ENCODE measurements at places on chromosomes 12 and 14. TPM values are rescaled to one million over a fixed set of nuclear protein-coding genes. Genes with fewer than 3 reads are reported as not detected.

- H3K4me1 ChIP-seq: no peaks in the 10 kb centered on the region
- H3K4me3 ChIP-seq: no peak overlapping the region
- no peaks in the 10 kb centered on the region for H3K36me3 ChIP-seq
- no peak overlapping the region for H3K27ac ChIP-seq
- no peak for DNase-seq
Measured at GRCh38 chr12:52226446-52226845, 6.6 kb upstream of the KRT7 start.

DNA sequence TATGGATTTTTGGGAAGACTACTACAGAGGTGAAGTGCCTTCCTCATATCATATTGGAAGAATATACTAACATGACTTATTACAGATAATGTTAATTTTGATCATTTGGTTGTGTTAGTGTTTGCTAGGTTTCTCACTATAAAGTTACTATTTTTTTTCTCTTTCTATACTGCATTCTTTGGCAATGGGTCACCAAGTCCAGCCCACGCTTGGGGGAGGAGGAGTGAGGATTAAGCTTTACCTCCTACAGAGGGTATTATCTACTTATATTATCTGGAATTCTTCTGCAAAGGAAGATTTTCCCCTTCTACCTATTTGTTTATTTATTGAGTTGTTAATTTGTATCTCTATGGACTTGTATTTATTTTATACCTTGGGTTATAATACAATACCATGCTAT is 31.5 kb downstream of the SCN8A start:
- H3K4me3 ChIP-seq: no peak overlapping the region
- H3K27ac ChIP-seq: no peak overlapping the region
- peaks cover 5% of the 10 kb centered on the region for H3K27me3 ChIP-seq
- DNase-seq: no peak

DNA sequence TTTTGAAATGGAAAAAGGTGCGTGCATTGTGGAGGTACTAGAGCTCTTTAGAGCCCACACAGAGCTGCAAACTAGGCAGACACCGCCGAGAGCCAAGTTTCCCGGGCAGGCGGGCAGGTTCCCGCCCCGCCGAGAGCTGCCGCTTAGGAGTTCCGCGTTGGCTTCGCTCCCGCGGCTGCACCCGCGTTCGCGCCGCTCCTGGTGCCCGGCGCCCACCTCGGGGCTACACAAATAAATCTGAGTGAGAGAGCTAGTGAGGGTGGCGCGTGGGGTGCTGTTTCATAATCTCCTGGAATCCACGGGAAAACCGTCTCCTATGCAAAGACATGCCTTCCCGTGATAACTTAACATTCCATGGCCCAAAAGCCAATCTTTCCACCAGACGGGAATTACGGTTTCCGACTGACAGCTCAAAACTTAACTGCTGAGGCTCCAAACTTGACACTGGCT is 645 bp downstream of the KITLG start:
- H3K4me1 ChIP-seq: peaks cover 11% of the 10 kb centered on the region
- no peak for DNase-seq

DNA sequence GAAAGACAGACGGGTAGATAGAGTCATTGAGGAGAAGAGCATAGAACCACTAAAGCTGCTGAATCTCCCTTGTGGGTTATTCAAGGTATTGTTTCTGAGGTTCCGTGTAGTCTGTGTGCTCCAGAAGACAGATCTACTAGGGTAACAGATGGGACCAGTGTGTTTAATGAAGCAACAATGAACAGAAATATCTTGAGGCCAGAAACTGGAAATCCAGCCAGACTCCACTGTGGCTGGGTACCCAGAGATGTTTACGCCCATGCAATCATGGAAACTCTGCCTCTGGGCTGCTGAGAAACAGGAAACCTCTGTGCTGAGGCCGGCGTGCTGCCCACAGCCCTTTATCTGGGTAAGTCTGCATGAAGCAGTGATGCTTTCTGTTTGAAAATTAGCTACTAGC is 8.3 kb downstream of the PROX2 start:
- DNase-seq: peak; percentile 62
- peaks cover 13% of the 10 kb centered on the region for H3K4me1 ChIP-seq
- H3K27me3 ChIP-seq: no peaks in the 10 kb centered on the region
- no peaks in the 10 kb centered on the region for H3K36me3 ChIP-seq

DNA sequence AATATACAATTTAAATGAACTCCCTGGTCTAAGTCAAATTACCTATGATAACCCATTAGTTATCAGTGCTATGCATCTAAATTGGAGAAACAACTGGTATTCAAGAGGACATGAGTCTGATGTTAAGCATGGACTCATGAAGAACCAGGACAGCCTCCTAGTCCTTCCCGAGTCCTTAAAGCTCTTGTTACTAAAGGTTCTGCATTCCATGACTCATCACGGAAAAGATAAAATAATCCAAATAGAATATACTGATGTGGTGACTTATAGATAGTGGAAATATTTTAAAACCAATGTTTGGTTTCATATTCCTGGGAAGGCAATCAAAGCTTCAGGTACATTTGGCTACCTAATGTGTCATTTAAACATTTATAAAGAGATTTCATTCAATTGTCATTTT is 117.2 kb upstream of the PMCH start:
- no peak overlapping the region for H3K4me3 ChIP-seq
- no peaks in the 10 kb centered on the region for H3K4me1 ChIP-seq
- no peaks in the 10 kb centered on the region for H3K36me3 ChIP-seq
- H3K27me3 ChIP-seq: no peaks in the 10 kb centered on the region

GRCh38 chr14:103732868-103733620 is 17.4 kb downstream of the ZFYVE21 start:
- H3K27me3 ChIP-seq: no peaks in the 10 kb centered on the region
- no peak overlapping the region for H3K27ac ChIP-seq
- H3K4me1 ChIP-seq: no peaks in the 10 kb centered on the region

OR5AU1 gene
- not detected for total RNA-seq

TAS2R19 gene
- 1.2 TPM for total RNA-seq

GRCh38 chr12:93831374-93831773 is 154.2 kb downstream of the CRADD start:
- H3K27ac ChIP-seq: no peak overlapping the region
- H3K27me3 ChIP-seq: no peaks in the 10 kb centered on the region
- DNase-seq: no peak
- H3K36me3 ChIP-seq: no peaks in the 10 kb centered on the region
- no peaks in the 10 kb centered on the region for H3K4me1 ChIP-seq
- H3K4me3 ChIP-seq: no peak overlapping the region

KRT3 gene
- not detected for total RNA-seq

DNA sequence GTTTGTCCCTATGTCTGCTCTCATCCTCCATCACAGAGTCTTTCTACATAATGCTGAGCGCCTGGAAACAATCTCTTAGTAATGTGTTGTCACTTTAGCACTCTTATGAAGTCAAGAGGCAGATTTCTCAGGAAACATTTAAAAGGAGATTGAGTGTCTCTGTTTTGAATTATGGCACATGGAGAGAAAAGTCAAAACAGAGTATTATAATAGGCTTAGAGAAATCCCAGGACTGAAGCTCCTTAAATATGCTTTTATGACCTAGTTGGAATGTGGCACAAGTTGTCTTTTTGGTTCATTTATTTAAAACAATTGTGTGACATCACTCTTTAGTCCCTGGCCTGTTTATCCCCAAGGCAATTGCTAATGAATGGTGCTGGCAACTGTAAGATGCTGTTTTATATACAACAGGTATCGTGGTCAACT is 117.8 kb upstream of the HIF1A start:
- no peak for DNase-seq
- no peak overlapping the region for H3K27ac ChIP-seq
- H3K4me1 ChIP-seq: peaks cover 6% of the 10 kb centered on the region
- H3K36me3 ChIP-seq: no peaks in the 10 kb centered on the region

SLC25A47 gene
- not detected for total RNA-seq
